ENCODE measurements at places on chromosomes 12 and 14. TPM values are rescaled to one million over a fixed set of nuclear protein-coding genes. Genes with fewer than 3 reads are reported as not detected.
A peak's percentile ranks its signal among the peaks of the same experiment; 100 is the strongest.

GRCh38 chr12:131218923-131219669 lies 265.4 kb downstream of the ADGRD1 start:
- no peak for DNase-seq

- DNase-seq: no peak
These were observed 4.0 kb downstream of the CRIP2 start for GRCh38 chr14:105478398-105479251.

DNA sequence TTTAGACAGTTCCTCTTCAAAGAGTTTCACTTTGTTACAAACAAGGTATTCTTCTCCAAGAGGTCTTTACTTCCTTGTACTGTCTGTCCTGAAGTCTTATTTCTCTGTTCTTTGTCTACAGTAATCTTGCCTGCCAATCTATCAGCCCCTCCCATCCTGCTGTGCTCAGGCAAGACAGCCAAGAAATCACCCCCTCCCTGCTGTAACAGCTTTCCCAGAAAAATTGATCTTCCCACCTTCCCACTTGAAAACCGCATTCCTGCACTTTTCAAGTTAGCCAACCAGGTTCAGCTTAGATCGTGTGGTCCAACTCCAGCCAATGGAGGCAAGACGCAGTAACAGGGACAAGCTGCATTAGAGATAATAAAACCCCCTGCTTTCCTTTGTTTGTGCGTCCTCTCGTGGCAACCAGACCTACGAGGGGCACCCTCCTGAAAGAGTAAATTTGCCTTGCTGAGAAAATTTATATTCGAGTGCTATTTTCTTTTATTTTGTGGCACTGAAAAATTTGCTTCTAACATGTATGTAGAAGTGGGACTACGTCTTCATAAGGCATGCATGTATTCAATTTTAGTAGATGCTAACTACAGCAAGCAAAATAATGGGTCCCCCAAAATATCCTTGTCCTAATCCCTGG lies 46.5 kb upstream of the ESR2 start:
- no peak for DNase-seq

DNA sequence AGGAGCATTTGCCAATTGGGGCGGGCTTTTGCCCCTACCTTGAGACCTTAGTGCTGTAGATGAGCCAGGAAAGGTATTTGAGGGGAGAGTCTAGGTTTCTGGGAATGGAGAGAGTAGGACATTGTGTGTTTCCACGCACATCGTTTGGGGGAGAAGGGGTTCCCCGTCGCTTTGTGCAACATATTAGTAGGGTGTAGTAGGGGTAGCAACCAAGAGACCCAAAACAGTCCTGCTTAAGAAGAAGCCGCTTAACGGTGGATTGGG lies 694 bp upstream of the PTGES3 start:
- no peak for DNase-seq

DNA sequence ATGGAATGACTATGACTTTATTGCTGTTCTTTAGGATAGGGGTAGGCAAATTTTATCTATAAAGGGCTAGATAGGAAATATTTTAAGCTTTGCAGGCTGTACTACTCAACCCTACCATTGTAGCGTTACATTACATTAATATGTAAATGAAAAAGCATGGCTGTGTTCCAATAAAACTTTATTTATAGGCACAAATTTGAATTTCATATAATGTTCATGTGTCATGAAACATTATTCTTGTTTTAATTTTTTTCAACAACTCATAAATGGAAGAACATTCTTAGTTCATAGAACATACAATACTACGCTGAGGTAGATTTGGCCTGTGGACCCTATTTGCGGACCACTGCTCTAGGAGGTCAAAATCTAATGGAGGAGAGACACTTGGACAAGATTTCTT lies 133.7 kb downstream of the SOX5 start:
- no peak for DNase-seq

DNA sequence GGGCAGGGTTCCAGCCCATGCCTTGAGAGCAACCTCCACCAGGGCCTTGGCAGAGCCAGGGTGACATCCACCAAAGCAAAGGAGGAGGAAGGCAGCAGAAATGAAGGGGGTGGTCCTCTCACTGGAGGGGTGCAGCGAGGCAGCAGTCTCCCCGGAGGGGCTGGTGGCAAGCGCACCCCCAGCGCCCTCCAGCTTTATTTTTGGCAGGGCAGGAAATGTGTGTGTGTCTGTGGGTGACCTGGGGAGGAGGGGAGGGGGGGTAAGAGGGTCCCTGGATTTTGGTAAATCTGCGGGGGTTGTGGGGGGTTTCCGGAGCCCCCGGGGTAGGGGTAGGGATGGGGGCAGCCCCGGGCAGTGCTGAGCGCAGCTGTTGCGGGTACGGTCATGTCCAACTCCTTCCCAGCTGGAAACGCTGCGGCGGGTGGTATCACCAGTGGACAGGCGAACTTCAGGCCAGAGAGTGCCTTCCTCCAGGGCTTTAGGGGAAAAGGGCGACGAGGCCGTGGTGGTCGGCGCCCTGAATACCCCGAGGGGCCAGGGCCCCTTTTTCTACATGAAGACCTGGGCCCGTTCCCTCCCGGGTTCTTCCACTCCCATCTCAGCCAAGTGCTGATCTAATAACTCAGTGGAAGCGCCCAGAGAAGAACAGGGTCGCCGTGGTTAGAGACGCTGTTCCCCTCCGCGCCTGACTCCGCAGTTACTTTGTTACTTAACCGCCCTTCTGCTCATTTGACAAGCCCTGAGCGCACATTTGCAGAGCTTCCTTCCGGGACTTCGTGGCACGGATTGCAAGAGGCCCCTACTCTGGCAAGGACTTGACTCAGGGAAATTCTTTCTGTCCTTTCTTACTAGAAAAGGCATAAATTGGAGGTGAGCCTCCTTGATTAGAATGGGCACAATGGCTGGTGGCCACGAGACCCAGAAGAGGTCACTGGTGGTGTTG lies 55.2 kb downstream of the FOS start:
- peak; percentile 19 for DNase-seq

- no peak for DNase-seq
These were observed 114.4 kb upstream of the NTF3 start for GRCh38 chr12:5317556-5317955.

DNA sequence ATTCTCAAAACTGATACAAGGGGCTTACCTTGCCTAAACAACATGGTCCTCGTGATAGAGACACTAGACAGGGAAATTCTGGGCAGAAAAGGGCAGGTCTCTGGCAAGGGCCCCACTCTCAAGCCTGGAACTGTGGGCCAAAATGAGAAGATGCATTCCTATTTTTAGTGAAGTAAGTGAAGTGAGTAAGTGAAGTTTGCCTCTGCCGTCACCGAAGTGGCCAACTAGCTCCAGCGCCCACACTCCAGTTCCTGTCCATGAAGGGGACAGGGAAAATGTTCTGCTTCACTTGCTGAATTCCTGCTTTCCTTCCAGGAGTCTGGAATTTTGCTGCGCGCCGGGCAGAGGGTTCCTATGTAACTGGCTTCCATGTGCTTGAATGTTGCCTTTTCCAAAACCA lies 1035.6 kb upstream of the TMEM132C start:
- DNase-seq: no peak

- DNase-seq: no peak
These were observed 208.6 kb upstream of the PLXNC1 start for GRCh38 chr12:93939641-93940325.

DNA sequence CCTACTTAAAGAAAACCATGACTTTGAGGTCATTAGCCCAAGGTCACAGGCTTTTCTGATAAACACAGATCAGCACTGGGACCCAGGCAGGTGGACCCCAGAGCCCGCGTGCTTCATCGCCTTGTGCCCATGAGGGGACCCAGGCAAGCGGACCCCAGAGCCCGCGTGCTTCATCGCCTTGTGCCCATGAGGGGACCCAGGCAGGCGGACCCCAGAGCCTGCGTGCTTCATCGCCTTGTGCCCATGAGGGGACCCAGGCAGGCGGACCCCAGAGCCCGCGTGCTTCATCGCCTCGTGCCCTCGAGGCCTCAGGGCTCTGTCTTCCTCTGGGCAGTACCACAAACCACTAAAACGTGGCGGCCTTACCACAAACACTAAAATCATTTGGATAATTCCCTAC lies 31.7 kb downstream of the STX2 start:
- DNase-seq: no peak

- DNase-seq: no peak
These were observed 109.7 kb upstream of the MDGA2 start for GRCh38 chr14:47785058-47785457.

GRCh38 chr12:91989143-91989542 lies 156.5 kb downstream of the BTG1 start:
- no peak for DNase-seq

DNA sequence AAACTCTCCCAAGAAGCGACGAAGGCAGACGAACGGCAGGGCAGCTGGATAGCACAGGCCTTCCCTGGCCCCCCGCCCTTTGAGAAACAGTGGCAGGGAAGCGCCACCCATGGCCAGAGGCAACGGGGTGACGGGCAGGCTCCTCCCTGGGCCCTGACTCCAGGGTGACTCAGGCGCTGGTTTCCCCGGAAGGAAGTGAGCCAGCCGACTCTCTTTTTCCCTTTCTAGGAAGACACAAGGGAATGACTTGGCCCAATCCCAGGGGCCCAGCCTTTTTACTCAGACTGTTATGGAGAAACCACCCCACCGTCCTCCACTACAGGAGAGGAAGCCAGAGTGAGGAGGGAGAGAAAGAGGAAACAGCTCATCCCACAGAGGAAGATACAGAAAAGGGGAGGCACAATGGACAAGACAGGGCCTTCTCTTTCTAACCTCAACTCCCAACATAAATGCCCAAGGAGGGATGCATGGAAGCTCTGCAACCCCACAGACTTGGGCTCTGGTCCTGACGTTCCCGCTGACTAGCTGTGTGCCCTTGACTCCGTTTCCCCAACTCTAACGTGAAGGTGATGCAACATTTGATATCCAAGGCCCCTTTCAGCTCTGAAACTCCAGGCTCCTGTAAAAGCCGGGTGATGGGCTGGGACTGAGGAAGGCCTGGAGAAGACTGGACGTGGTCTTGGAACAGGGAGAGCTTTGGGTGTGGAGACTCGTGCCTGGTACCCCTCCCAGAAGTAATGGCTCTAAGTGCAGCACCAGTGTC lies 27.9 kb downstream of the ACTN1 start:
- peak; percentile 60 for DNase-seq

GRCh38 chr12:101551362-101552114 lies 43.2 kb upstream of the MYBPC1 start:
- DNase-seq: no peak

DNA sequence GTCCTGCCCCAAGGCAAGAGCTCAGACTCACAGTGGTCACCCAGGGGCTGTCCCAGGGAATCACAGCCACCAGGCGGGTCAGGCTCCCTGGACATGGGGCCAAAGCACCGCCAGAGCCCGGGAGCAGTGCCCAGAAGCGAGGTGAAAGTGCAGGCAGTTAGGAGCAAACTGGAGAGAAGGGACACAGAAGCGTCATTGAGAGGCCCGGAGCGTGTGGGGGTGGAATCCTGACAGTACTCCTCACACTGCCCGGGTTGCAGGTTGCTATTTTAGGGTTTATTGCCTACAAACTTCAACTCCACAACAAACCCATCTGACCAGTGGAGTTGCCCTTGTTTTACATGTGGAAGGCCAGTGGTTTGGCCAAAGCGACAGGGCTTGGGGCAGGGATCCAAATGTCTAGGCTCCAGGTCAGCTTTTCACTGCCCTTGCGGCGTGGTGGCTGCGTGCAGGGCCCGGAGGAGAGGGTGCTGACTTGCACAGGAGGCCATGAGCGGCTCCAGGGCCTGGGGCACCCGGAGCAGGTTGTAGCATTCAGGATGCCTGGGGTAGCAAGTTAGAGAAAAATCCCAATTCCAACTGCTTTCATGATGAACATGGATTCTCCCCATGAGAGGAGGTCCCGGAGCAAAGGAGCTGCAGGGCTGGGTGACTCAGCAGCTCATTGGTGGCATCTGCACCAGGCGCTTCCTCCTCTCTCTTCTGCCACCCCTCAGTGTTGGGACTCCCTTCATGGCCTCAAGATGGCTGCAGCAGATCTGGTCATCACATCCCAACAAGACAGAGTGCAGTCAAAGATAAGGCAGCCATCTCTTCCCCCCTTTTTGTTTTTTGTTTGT lies 112.3 kb upstream of the NCOR2 start:
- no peak for DNase-seq

- peak; percentile 22 for DNase-seq
These were observed 2.2 kb upstream of the DRAM1 start for GRCh38 chr12:101875162-101875561.

- no peak for DNase-seq
These were observed 36.0 kb downstream of the TMBIM6 start for GRCh38 chr12:49777341-49777740.

- DNase-seq: no peak
These were observed 24.6 kb downstream of the RIMKLB start for GRCh38 chr12:8722286-8722800.

Gene C12orf54
- total RNA-seq: not detected

Gene RIPK3
- total RNA-seq: 5.8 TPM

Gene TMEM179
- not detected for total RNA-seq

Gene TGM1
- 0.17 TPM for total RNA-seq

Gene CD27
- total RNA-seq: not detected

Gene PAX9
- not detected for total RNA-seq

Gene LACRT
- not detected for total RNA-seq

Gene CNPY2
- total RNA-seq: 80.0 TPM

Gene EID3
- total RNA-seq: 5.4 TPM
